ENCODE measurements at places on chromosomes 4 and X. TPM values are rescaled to one million over a fixed set of nuclear protein-coding genes. Genes with fewer than 3 reads are reported as not detected.

The PRKG2 gene
- total RNA-seq = not detected

The TNIP2 gene
- total RNA-seq = 91.3 TPM

The HPSE gene
- 19.7 TPM for total RNA-seq

The HSFX2 gene
- 0.25 TPM for total RNA-seq

The ABCD1 gene
- 9.1 TPM for total RNA-seq

The DIPK2B gene
- total RNA-seq = 57.9 TPM

The NR3C2 gene
- 8.5 TPM for total RNA-seq

The PNMA6F gene
- total RNA-seq = not detected

The PDLIM5 gene
- total RNA-seq = 78.5 TPM

The FRAS1 gene
- 0.38 TPM for total RNA-seq

The CFAP299 gene
- total RNA-seq = not detected

The CT45A9 gene
- total RNA-seq = not detected

The PLP2 gene
- total RNA-seq = 12.0 TPM

The ETNPPL gene
- total RNA-seq = not detected

The TCEAL5 gene
- total RNA-seq = not detected

The LINC00632 gene
- total RNA-seq = 0.26 TPM

The SLC25A5 gene
- 255 TPM for total RNA-seq

The CEP135 gene
- 6.2 TPM for total RNA-seq

The UGDH gene
- total RNA-seq = 36.1 TPM

The GYPE gene
- under 0.01 TPM for total RNA-seq

The CT45A5 gene
- total RNA-seq = not detected

The TCEAL3 gene
- total RNA-seq = 4.6 TPM

The ADH7 gene
- total RNA-seq = not detected

The GK2 gene
- total RNA-seq = not detected

The GPR119 gene
- not detected for total RNA-seq

The RHOXF1 gene
- total RNA-seq = not detected

The IL3RA gene
- total RNA-seq = 20.4 TPM

The TMEM31 gene
- not detected for total RNA-seq

The ELK1 gene
- 14.7 TPM for total RNA-seq

The CT45A3 gene
- total RNA-seq = not detected

The SNCA gene
- total RNA-seq = 116 TPM

The F8A1 gene
- total RNA-seq = 2.8 TPM

The ERAS gene
- total RNA-seq = not detected
